ENCODE measurements at places on chromosomes 11 and 22.

DNA sequence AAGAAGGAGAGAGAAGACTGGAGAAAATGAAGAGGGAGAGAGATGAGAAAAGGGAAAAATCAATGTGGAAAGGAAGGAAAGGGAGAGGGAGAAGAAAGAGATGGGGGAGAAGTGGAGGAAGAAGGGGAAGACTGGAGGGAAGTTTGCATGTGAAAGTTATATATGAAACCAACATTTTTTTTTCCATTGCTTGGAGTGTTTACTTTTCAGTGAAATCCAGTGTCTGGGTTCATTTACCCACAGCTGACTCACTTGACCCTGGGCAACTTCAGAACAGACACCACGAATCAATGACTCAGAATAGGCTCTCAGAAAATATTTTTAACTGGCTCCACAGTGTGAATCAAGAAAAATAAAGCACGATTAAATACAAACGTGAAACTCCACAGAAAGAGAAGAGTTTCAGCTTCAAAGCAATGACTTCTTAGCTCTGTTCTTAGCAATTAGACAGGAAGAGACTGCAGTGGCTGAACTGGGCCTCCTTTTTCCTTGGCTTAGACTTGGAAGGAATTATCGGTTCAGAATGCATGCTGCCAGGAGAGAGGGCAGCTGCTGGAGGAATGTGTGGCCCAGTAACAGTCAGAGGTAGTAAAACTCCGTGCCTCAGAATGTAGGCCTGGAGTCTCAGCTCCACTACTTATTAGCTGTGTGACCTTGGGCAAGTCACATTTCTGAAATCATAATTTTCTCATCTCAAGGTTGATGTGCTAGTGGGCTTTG is 237.5 kb downstream of the MIAT start:
- no peak for DNase-seq

- no peak for DNase-seq
These were observed 26.5 kb downstream of the ATXN10 start for GRCh38 chr22:45698094-45698493.

- no peak for DNase-seq
These were observed 61.4 kb upstream of the BMAL1 start for GRCh38 chr11:13216019-13216710.

- no peak for DNase-seq
These were observed 9.4 kb upstream of the SF1 start for GRCh38 chr11:64787526-64788320.

- no peak for DNase-seq
These were observed 539.3 kb upstream of the B3GAT1 start for GRCh38 chr11:134951305-134951700.

DNA sequence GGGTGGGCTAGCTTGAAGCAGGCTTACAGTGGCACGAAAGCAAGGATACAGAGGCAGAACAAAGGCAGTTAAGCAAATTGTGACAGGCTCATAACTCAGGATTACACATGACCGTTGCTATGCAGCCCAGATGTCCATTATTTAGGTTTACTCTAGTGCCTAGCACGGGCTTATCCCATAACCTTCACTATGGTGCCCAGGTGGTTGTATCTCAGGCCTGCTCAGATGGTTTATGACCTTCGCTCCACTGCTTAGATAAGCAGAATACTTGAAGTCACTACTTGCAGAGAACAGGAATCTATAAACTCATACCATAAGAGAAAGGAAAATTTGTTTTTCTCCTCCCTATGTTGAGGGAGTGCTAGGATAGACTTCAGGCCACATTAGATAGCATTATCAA is 9.0 kb downstream of the OR6M1 start:
- DNase-seq, result no peak

DNA sequence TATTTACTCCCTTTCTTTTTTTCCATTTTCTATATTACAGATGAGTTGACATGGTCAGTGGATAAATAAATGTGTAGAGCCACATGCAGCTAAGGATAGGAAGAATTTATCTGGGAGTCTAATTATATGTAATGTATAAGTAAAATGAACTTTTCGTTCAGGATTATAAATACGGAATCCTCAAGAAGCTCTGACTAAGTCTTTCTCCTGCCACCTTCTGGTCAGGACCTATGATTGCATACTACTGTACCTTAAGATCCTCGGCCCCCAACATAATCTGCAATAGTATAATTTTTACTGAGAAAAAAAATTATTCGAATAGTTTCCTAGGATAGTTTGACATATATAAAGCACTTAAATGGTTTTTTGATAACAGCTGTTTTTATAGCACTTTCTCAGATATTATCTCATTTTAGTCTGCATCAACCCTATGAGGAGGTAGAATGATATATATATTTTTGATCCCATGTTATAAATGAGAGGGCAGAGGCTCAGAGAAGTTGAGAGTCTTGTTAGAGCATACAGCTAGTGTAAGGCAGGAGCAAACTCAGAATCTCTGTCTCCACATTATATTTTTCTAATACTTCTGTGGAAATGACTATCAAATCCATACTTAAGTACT is 36.1 kb downstream of the CCDC90B start:
- no peak for DNase-seq

GRCh38 chr11:75236062-75236461 is 4.5 kb upstream of the TPBGL start:
- no peak for DNase-seq

GRCh38 chr11:84476581-84476980 is 1150.6 kb downstream of the DLG2 start:
- no peak for DNase-seq

- peak; percentile 24 for DNase-seq
These were observed 2.1 kb downstream of the METTL15 start for GRCh38 chr11:28110108-28110820.

GRCh38 chr11:83692675-83693074 is 406.5 kb upstream of the CCDC90B start:
- no peak for DNase-seq

GRCh38 chr11:19087658-19088057 is 27.1 kb upstream of the MRGPRX2 start:
- DNase-seq, result no peak

DNA sequence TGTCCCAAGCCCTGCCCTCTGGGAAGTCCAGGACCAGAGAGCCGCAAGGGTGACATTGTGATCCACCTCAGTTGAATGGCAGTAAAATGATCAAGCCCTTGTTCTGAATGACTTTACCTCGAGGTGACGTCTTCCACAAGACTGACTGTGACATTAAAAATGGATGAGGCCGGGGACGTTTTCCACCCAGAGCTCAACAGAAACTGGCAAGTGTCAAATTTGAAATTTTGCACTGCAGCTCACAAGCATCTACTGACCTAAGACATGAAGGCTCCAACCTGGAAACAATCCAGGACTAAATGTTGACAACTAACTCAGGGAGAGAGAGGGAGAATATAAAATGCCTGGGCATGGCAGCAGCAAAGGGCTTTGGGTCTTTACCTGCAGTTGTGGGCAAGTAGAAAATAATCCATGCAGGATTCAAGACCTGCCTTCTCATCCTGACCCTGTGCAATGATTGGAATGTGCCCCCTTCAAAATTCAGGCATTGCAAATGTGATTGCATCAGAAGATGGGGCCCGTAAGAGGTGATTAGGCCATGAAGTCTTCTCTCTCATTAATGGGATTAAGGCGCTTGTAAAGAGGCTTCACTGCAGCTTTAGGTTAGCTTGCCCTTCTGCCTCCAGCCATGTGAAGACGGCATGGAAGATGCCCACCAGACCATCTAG is 33.6 kb upstream of the CLMP start:
- DNase-seq, result no peak

GRCh38 chr22:46150034-46150654 is at the start of gene PPARA:
Gene PPARA (plus strand): TSS chr22:46150526. CDS start chr22:46198384, 47,858 bp downstream.
- DNase-seq, result peak; percentile 84

DNA sequence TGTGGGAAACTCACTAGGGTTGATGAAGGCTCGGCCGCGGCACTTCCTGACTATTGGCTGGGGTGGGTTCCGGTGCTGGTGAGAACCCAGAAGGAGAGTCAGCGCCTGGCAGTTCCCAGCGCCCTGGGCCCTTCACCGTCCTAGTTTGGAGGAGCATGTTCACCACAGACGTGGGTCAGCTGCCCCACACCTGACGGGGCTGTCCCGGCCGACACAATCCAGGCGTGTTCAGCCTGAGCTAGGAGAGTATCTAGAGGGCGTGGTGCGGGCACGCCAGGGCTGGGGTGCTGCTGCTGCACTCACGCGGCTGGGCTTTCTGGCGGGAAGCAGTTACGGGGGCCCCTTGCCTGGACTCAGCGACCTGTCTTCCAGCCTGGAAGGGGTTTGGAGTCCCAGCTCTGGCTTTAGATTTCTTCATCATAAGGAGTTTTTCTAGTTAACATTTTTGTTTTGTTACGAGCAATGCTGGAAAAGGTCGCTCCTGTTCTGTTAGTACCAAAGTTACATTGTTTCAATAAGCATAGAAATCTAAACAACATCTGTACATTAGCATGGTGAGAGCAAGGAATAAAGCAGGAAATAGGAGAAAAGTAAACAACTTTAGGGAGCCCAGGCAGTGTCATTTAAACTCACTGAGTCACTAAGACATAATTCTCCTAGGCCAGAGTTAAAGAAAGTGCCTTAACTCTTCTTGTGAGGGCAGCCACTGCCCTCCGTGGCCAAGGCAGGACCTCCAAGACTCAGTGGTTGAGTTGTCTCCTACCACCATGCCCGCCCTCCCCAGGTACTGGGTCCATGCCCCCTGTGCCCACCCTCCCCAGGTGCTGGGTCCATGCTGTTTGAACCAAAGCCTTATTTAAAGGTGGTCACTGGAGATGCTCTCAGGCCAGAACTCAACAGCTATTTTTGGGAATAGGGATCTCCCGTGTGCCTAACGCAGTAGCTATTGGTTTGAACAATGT is 12.1 kb upstream of the ADORA2A start:
- no peak for DNase-seq

DNA sequence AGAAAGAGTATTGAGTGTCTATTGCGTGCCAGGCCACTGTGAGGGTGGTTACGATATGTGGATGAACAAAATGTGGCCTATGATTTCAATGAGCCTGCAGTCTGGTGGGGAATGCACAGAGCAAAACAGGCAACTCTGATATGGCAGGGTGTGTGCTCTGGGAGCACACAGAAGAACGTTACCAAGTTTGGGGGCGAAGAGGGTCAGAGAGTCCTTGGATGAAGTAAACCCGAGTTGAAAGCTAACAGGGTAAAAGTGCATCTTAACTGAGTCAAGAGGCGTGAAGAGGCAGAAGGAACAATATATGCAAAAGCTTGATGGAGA is 258 bp downstream of the CFAP68 start:
- no peak for DNase-seq

GRCh38 chr22:39130892-39131855 is 21.3 kb downstream of the CBX7 start:
- DNase-seq, result no peak

DNA sequence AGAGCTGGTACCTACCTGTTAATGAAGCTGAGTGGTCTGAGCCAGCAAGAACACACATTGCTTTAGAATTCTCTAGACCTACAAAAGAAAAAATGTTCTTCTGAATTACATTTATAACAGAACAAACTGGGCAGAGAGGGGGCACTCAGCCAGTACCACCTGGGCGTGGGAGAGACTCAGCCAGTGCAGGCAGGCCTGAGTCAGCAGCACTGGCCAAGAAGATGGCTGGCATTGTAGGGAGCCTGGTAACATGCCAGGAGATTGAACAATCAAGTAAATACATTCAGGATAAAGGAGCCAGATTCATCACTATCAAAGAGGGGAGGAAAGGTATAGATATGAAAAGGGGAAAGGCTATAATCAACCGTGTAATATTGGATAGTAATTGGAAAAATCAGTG is 19.9 kb downstream of the SERGEF start:
- DNase-seq, result no peak

DNA sequence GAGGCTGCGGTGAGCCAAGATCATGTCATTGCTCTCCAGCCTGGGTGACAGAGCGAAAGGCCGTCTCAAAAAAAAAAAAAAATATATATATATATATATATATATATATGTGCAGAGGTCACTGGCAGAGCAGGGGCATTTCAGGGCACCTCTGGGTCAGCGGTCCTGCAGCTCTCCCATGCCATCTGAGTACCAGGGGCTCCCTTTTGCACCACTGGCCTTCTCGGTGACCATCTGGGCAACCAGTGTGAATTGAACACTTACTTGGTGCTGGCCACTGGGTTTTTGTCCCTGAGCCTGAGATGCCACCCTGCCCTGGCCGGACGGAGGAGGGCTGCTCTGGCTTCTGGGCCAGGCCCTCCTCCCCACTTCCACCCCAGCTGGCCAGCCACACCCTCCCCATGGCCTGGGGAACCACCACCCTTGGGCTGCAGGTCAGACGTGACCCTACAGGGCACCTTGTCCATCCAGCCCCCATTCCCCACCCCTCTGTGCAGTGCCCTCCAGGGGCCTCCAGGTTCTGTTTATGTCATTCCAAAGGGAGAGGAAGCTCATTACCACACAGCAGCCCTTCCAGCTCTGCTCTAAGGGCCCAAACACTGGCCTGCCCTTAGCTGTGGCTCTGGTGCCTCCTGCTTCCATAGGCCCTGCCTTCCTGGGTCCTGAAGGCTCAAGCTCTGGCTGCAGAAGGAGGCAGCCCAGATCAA is 10.3 kb downstream of the MAPK8IP1 start:
- no peak for DNase-seq

DNA sequence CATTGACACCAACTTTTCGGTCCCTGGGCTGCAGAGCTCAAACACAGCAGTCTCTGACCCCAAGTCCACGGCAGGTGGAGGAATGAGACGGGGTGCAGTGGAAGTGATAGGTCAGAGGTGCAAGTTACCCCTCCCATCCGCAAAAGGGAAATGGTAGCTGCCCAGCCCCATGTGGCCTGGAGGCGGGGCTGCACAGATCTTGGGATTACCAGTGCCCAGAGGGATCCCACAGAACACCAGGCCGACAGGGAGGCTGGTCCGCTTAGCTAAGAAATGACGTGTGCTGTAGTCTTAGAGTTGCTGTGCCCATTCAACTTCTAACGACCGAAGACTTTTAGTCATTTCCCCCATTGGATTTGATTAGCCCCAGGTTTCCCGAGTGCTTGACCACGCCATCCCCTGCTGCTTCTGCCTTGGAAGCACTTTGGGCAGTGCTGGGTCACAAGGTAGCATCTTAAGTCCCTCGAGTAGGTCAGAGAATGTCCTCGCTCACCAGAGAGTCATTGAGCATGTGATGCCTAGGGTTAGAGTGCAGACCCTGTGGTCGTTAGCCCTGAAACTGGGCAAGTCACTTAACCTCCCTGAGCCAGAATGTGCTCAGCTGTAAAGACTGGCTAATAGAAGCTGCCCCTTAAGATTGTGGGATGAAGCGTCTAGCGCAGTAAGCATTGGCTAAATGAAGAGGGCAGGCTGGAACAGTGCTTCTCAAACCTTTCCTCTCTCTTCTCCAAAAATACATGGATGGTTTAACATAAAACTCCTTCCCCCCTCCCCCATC is 4.2 kb downstream of the PTGDR2 start:
- DNase-seq, result no peak

GRCh38 chr11:97218011-97218410 is 828.2 kb downstream of the JRKL start:
- no peak for DNase-seq
